ENCODE measurements at places on chromosomes 3 and 15. TPM values are rescaled to one million over a fixed set of nuclear protein-coding genes. Genes with fewer than 3 reads are reported as not detected.

The AP3B2 gene
- total RNA-seq = 1.8 TPM

The XXYLT1 gene
- 35.8 TPM for total RNA-seq

The SH3GL3 gene
- not detected for total RNA-seq

The CLCN2 gene
- total RNA-seq = 8.7 TPM

The MUSTN1 gene
- not detected for total RNA-seq

The NOX5 gene
- 0.22 TPM for total RNA-seq

The SLC9A9 gene
- 8.8 TPM for total RNA-seq

The SATB1 gene
- total RNA-seq = 8.8 TPM

The ZNF770 gene
- total RNA-seq = 36.8 TPM

The VGLL3 gene
- 27.6 TPM for total RNA-seq

The AGTR1 gene
- 0.22 TPM for total RNA-seq

The ACTRT3 gene
- 2.8 TPM for total RNA-seq

The TMEM207 gene
- total RNA-seq = not detected

The VPS18 gene
- 78.3 TPM for total RNA-seq

The CCR9 gene
- total RNA-seq = not detected

The ANKRD63 gene
- not detected for total RNA-seq

The SYNM gene
- total RNA-seq = 10.6 TPM

The RNF123 gene
- 34.8 TPM for total RNA-seq

The SLC6A1 gene
- total RNA-seq = not detected
